Omental fat pad (tissue), 4 donors: ENCODE measurements at places on chromosomes 4 and X. TPM values are rescaled to one million over a fixed set of nuclear protein-coding genes. Genes with fewer than 3 reads are reported as not detected.

Gene ING2
- 11.5 TPM for total RNA-seq

GRCh38 chrX:137565921-137566745, at the start of gene ZIC3:
Gene ZIC3 (plus strand): TSS chrX:137566127. CDS start chrX:137566692, 565 bp downstream.
- DNase-seq, result no peak

Gene SLBP
- 33.3 TPM for total RNA-seq

DNA sequence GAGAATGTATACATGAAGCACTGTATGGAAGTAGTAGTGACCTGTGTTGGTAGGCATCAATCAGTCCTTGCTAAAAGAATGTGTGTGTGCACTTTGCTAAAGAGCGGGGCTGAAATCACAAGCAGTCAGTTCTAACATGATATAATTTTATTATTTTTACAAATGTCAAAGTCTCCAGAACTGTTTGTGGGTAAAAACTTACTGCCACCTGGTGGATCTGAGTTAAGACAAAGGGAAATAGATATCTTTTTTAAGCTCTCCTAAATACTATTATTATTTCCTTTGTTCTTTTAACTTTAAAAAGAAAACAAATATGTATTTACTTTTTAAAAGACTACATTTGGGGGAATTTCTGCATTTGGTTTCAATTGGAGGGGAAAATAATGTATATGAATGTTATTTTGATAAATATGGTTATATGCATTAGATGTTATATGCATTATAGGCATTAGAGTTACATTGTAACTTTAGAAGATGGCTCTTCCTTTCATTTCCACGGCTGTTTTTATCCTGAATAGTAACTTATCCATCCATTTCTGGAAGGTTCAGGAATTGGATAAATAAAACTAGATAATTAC, 7.8 kb upstream of the CLOCK start:
- no peak for DNase-seq

Gene TBC1D8B
- total RNA-seq, result 7.2 TPM

DNA sequence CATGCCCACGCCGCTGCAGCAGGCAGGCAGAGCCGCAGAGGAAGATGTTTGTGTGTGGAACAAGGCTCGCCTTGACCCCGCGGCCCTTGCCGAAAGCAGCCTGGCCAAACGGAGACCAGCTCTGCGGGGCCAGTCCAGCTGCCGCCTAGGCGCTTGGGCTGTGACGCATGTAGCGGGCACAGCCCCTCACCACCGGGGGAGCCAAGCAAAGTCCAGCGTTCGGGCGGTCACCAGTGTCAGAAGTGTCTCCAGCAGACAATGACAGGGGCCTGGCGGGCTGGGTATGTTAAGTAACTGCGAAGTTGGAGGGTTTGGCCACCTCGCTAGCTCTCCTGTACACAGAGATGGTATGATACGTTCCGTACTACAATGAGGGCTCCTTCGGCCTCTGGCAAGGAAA, 1.3 kb downstream of the AMER1 start:
- no peak for DNase-seq

Gene ADH1A
- 13.6 TPM for total RNA-seq

Gene UBE2K
- total RNA-seq, result 25.4 TPM

- no peak for DNase-seq
Measured at GRCh38 chr4:52964011-52964410, 101.9 kb downstream of the RASL11B start.

GRCh38 chr4:89048906-89049601, 7.9 kb downstream of the FAM13A start:
- no peak for DNase-seq

GRCh38 chrX:16661495-16661894, 11.5 kb downstream of the S100G start:
- DNase-seq, result no peak

DNA sequence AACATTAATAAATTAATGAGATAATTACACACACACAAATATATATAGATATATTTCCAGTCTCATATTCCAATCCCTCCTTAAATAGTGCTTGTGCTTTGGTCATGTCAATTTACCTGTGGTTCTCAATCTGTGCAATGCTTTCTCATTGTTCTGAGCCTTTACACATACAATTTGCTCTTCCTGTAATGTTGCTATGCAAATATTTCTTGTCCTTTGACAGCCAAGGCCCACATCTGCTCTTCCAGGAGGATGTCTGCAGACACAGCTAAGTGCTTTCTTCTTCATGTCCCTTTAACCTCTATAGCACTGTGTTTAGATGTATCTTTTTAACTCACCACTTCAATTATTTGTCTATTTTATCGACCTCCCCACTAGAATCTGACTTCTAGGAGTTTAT, 67.3 kb upstream of the RAPGEF2 start:
- no peak for DNase-seq

DNA sequence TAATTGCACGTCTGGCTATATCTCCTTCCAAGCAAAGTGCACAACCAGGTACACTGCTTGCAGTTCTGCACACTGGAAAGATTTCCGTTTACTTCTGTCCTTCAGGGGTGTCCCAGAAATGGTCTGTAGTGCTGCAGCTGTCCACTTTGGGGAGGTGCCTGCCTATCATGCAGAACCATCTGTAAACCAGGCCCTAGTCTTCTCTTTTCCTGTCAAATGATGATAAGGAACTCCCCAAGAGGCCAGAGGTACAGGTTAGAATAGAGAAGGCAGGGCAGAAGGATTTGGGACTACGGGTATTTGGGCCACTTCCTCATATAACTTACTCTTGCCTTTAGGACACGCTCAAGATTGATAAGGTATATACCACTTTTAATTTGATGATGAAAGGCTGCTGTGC, 746.9 kb downstream of the FAT4 start:
- no peak for DNase-seq

Gene VCX3A
- total RNA-seq, result not detected

- no peak for DNase-seq
Measured at GRCh38 chr4:166274136-166274761, 401.2 kb downstream of the TLL1 start.

Gene RNF128
- 0.37 TPM for total RNA-seq

DNA sequence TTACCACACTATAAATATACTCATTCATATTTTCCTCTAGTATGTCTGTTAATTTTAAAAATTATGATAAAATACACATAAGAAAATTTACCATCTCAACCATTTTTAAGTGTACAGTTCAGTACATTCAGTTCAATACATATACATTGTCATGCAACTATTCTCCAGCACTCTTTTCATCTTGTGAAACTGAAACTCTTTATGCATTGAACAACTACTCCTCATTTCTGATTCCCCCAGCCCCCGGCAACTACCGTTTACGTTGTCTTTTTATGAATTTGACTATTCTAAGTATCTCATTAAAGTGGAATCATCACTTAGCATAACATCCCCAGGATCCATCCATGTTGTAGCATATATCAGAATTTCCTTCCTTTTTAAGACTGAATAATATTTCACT, 8.7 kb downstream of the SMARCAD1 start:
- no peak for DNase-seq

DNA sequence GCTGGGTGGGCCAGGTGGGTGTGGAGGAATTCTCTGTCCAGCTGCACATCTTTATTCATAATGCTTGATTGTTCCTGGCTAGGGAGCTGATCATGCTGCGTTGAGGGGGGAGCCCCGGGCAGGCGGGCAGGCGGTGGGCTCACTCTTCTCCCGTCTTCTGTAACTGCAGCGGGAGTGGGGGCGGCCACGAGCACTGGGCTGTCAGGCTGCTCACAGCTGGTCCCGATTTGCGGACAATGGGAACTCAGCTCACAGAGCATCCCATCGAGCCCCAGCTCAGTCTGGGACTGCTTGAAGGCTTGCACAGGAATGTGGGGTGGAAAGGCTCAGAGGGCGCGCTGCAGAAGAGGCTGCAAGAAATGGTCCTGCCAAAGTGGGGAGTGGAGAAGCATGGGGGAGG, 63.8 kb downstream of the EFNB1 start:
- DNase-seq, result no peak

- DNase-seq, result no peak
Measured at GRCh38 chr4:22741744-22742143, 49.0 kb downstream of the GBA3 start.

- DNase-seq, result no peak
Measured at GRCh38 chrX:112066813-112067212, 15.8 kb downstream of the TRPC5 start.

Gene SORBS2
- total RNA-seq, result 99.5 TPM

DNA sequence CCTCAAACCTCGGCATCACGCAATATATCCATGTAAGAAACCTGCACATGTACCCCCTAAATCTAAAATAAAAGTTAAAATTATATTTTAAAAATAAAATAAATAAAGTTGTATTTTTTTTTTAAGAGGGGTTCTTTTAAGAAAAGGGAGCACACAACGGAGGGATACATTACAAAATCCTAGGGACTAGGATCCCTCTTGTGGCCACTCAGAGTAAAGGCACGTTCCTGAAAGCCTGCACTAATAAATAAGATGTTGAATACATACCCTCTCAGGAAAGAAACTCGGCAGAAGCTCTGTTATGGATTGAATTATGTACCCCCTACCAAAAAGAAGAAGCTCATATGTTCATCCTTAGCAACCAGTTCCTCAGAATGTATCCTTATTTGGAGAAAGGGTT, 50.9 kb upstream of the PRDX4 start:
- DNase-seq, result no peak

Gene PRDM8
- total RNA-seq, result 1.4 TPM

GRCh38 chrX:72021975-72022374, 109.7 kb downstream of the RTL5 start:
- DNase-seq, result no peak

GRCh38 chr4:703336-704197, 2.1 kb upstream of the PCGF3 start:
- no peak for DNase-seq

- no peak for DNase-seq
Measured at GRCh38 chr4:962231-963208, 10.8 kb downstream of the DGKQ start.

Gene CSAG1
- total RNA-seq, result not detected

DNA sequence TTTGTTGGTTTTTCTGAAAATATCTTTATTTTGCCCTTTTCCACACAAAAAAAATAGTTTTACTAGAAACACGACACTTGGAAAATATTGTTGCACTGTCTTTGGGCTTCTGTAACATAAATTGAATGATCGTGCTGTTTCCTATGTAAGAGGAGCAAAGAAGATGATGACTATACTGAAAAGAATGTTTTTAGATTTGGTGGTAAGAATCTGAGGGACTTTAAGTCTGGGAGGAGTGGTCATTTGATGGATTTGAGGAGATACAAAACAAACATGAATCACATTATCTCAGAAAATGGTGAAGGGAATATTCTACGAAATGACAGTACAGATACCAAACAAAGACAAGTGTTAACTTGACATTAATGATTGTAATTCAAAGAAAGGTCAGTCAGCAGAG, 328.8 kb downstream of the ADAM29 start:
- DNase-seq, result no peak

Gene CITED1
- total RNA-seq, result 5.0 TPM

DNA sequence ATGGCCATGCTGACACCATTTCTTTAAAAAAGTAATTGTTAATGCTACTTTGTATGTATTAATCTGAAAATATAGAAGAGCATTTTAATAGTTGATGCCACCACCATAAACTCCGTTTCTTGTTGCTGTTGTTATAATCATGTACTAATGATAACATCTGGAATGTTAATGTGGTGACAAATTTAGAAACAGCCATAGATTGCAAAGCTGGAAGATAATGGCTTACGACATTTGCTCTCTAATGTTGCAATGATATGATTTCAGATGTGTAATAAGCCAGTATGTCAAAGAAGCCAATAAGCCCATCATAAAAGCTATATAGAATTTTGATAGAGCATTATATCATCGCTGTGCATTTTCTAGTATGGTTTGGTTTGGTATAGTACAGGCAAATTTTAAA, 579.4 kb upstream of the ZFP42 start:
- DNase-seq, result no peak

Gene BTC
- total RNA-seq, result 1.8 TPM

Gene SLC6A14
- not detected for total RNA-seq

- DNase-seq, result no peak
Measured at GRCh38 chrX:9749146-9749692, 16.4 kb downstream of the GPR143 start.

- DNase-seq, result no peak
Measured at GRCh38 chr4:15963576-15963975, 601 bp upstream of the FGFBP2 start.

GRCh38 chrX:148270499-148270898, 229.9 kb upstream of the AFF2 start:
- DNase-seq, result no peak

Gene COL4A5
- 7.0 TPM for total RNA-seq

DNA sequence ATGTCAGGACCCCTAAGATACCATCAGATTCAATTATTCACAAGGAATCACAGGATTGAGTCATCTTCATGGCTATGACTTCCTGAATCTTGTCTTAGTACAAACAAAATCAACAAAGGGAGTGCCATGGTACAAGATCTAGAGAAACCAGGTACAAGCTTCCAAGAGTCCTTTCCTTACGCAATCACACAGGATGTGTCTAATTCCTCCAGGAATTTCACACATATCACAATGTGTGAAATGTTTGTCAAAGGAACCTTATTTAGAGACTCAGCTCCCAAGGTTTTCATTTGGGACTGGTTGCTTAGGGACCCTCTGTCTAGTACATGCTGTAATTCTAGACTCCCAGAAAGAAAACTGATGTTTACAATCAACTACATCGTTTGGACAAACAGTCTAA, 83.0 kb downstream of the MAB21L2 start:
- DNase-seq, result no peak
